ENCODE measurements at places on chromosomes 4 and X. TPM values are rescaled to one million over a fixed set of nuclear protein-coding genes. Genes with fewer than 3 reads are reported as not detected.

Gene SYN1
- total RNA-seq = 0.71 TPM

Gene CTAG2
- total RNA-seq = not detected

Gene PCDH18
- total RNA-seq = 0.28 TPM

Gene IL13RA2
- total RNA-seq = 0.85 TPM

Gene REELD1
- not detected for total RNA-seq

Gene PGRMC2
- total RNA-seq = 38.1 TPM

Gene TSPAN5
- 46.6 TPM for total RNA-seq

Gene CSAG3
- not detected for total RNA-seq

Gene RBMXL3
- total RNA-seq = not detected

Gene RPL36A
- total RNA-seq = 1,673 TPM

Gene TMEM150C
- 0.14 TPM for total RNA-seq

Gene CEP135
- 10.1 TPM for total RNA-seq

Gene SOD3
- total RNA-seq = not detected

Gene FGFBP1
- total RNA-seq = 1,699 TPM

Gene GUF1
- 23.5 TPM for total RNA-seq

Gene MEPE
- total RNA-seq = not detected

Gene MTNR1A
- total RNA-seq = not detected

Gene GRSF1
- 100 TPM for total RNA-seq

Gene UGT2A1
- total RNA-seq = not detected

Gene CENPVL1
- total RNA-seq = not detected

Gene AASDH
- total RNA-seq = 10.6 TPM

Gene DKK2
- total RNA-seq = 0.32 TPM

Gene NRK
- 5.9 TPM for total RNA-seq

Gene TLR1
- total RNA-seq = 0.21 TPM

Gene CENPVL2
- not detected for total RNA-seq

Gene BANK1
- 0.25 TPM for total RNA-seq

Gene XPNPEP2
- total RNA-seq = not detected

Gene TMEM255A
- 0.07 TPM for total RNA-seq

Gene KDM6A
- total RNA-seq = 32.3 TPM

Gene ASIC5
- total RNA-seq = not detected

Gene PFKFB1
- 0.17 TPM for total RNA-seq

Gene H2BW2
- not detected for total RNA-seq

Gene GPM6B
- total RNA-seq = 0.17 TPM

Gene TLR10
- not detected for total RNA-seq

Gene TAF1
- 18.4 TPM for total RNA-seq

Gene ABLIM2
- 0.85 TPM for total RNA-seq

Gene UGT2B10
- not detected for total RNA-seq

Gene GABRA4
- total RNA-seq = not detected

Gene C4orf51
- not detected for total RNA-seq

Gene UCP1
- total RNA-seq = not detected

Gene EDA2R
- 2.9 TPM for total RNA-seq

Gene SAGE1
- total RNA-seq = not detected

Gene ASMT
- total RNA-seq = not detected

Gene MAGEB1
- not detected for total RNA-seq

Gene SATL1
- total RNA-seq = not detected

Gene MOSPD2
- total RNA-seq = 12.4 TPM

Gene ZDHHC15
- not detected for total RNA-seq

Gene USP46
- 14.9 TPM for total RNA-seq

Gene ZCCHC12
- total RNA-seq = not detected

Gene TCEAL6
- not detected for total RNA-seq
